ENCODE measurements at places on chromosomes 7 and 10.

DNA sequence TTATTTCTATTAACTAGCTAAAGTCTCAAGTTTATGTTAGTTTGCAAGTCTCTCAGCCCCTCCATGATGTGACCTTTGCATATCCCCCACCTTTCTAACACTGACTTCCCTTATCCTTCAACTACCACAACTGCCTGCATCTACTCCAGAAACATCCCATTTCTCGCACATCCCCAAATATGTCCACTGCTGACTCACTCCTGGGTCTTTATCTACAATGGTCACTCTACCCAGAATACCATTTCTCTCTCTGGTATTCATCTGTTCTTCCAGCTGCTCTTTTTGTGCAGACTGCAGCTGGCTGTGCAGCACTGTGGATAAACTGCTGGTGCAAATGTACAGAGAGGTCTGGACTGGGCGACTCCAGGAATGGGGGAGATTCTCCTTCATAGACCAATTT is 32.7 kb upstream of the PRSS1 start:
- DNase-seq, result no peak

GRCh38 chr10:36381748-36382147 is 739.7 kb upstream of the FZD8 start:
- DNase-seq, result no peak

DNA sequence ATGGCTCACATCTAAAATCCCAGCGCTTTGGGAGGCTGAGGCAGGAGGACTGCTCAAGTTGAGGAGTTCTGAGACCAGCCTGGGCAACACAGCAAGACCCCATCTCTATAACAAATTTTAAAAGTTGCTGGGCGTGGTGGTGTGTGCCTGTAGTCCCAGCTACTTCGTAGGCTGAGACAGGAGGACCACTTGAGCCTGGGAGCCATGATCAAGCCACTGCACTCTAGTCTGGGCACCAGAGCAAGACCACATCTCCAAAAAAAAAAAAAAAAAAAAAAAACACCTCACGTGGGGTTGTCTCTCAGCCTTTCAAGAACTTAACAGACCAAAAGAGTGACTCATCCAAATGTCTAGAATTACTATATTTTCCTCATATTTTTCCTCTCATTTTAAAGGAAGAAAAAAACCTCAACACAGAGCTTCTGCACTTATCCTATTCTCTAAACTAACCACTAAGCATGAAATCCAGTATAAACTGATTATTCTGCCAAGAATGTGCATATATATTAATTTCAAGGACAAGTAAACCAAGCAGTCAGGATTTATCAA is 46.3 kb downstream of the CUL2 start:
- no peak for DNase-seq

DNA sequence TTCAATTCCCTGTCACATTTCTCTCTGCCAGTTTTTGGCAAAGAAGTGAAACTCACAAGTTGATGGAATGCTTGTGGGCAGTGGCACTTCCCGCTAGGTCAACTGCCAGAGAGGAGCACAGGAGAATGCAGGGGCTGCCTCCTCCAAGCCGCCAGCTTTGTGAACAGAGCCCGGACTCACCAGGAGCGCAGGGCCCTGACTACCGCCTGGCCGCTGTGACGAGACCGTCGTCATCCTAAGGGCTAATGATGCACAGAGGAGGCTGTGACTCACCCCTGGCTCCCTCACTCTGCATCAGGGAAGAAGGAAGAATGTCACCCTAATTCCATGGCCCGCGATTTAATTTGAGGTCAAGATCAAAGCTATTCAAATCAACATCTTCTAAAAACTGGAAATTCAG is 123.9 kb downstream of the TAX1BP1 start:
- DNase-seq, result no peak

- no peak for DNase-seq
Observed at GRCh38 chr7:8197994-8198698, 63.8 kb downstream of the ICA1 start.
